ENCODE measurements at places on chromosomes 16 and 17.
A peak's percentile ranks its signal among the peaks of the same experiment; 100 is the strongest.

DNA sequence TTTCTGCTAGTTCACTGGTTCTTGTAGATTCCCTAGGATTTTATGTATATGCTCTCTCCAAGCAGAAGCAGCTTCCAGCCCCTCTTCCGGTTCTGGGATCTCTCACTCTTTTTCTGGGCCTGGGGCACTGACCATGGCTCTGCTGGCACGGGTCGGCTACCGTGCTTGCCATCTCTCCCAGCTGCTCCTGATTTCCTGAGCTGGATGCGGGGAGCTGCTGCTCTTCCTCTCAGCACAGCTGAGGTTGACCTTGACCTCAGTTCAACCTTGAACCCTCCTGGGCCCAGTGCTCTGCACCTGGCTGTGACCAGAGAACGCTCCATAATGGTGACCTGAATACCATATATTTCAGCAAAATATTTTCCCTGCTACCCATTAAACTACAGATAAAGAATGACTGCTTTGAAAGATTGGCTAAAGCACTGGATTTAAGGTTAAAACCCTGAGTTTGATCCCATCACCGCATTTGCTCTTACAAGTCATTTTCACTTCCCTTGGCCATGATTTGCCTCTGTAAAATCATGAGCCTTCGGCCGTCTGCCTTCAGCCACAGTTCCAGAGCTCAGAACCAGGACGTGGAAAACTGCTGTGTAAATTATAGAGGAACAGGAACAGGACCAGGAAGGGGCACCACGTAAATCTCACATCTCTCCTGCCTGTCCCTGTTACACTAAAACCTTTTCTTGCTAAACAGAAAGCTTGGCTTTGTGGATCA lies 130.8 kb upstream of the CHMP6 start:
- DNase-seq: no peak

GRCh38 chr17:68771867-68772515 lies 170.8 kb upstream of the FAM20A start:
- peak; percentile 76 for DNase-seq

GRCh38 chr17:1122533-1123392 lies 57.0 kb downstream of the ABR start:
- peak; percentile 71 for DNase-seq

DNA sequence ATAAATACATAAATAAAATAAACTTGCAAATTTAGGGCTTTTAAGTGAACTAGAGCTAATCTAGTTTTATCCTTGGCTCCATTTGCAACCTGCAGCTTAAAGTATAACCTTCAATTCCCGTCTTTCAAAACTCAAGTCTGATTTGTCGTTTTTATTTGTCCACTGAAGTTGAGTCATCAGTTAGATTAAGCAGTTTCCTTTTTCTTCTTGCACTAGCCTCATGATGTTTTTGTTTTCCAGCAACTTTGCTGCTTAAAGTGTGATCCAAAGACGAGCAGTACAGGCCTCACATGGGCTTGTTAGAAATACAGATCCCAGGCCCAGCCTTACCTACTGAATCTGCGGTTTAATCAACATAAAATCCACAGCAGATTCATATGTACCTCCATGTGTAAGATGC lies 13.8 kb downstream of the ARSG start:
- no peak for DNase-seq

DNA sequence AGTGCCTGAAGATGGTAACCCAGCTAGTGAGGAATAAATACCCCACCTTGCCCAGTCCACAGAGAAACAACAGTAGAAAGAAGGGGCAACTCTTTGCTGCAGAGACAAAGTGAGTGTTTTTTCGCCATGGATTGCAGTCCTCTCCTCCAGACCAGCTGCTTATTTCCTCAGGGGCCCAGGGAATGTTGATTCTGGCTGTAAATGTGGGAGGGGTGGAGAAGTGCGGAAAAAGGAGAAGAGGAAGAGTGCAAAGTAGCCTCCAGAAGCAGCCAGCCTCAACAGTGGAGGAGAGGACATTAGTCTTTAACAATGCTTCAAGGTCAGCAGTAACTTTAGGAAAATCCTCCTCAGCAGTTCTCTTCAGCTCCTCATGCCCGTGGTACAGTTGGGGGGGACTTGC lies 8.1 kb upstream of the PHLPP2 start:
- DNase-seq: no peak

- DNase-seq: no peak
These were observed 49.9 kb upstream of the DOC2B start for GRCh38 chr17:231191-231965.

DNA sequence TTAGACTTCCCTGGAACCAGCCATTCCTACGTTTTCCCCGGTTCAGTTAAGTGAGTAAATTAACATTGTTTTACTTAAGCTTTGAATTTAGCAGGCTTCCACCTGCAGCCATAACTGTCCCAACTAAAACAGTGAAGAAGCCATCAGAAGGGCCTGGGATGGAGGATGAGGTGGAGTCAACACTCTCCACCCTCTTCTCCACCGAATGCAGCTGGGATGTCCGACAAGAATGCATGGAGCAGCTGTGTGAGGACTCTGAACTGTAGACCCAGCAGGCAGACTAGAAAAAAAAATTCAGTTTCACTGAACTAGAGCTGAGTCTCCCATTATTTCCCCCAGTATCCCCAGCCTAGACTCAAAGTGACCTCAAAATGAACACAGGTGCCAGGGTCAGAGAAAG lies 114.8 kb downstream of the C16orf95 start:
- DNase-seq: no peak

DNA sequence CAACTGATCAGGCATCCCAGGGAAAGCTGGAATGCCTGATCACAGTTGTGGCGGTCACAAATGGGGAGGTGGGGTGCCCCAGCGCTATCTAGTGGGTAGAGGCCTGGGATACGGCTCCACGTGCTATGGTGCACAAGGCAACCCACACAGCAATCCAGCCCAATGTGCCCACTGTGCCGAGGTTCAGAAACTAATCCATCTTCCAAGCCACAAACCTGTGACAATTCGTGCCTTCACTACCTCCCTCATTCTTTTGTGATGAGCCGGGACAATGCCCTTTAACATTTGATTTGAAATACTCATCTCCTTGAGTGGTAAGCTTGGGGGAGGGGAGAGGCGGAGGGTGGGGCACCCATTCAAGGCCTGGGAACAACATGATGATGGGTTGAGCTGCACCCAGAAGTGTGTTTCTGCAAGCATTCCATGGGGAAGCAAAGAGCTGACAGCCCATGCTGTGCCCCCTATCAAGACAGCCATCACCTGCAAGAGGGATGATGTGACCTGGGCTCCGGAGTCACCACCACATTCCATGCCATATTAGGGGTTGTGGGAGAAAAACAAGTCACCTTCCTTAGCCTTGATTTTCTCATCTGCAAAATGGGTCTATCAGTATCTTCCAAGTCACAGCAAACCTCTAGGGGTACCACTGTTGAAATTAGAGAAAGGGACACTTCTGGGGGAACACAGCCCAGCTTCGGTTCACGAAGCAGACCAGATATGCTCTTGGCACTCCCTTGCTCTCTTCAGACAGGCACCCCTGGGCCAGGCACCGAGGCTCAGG lies 3.7 kb downstream of the ELOB start:
- peak; percentile 20 for DNase-seq

DNA sequence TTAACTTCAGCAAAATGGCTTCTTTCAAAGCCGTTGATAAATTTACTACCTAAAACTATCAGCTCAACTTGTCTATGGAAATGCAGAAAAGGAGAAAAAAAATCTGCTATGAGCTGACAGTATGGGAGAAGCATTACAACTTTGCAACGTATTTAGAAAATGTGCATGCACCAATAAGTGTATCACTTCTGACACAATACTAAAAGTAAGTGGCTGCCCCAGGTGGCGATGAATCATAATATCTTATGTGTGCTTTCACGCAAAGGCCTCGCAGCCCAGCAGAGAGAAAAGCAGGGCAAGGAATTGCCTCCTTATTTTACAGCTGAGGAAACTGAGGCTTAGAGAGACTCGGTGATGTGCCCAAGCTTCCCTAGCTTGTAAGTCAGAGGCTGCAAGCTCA lies 101.8 kb downstream of the SALL1 start:
- DNase-seq: no peak

DNA sequence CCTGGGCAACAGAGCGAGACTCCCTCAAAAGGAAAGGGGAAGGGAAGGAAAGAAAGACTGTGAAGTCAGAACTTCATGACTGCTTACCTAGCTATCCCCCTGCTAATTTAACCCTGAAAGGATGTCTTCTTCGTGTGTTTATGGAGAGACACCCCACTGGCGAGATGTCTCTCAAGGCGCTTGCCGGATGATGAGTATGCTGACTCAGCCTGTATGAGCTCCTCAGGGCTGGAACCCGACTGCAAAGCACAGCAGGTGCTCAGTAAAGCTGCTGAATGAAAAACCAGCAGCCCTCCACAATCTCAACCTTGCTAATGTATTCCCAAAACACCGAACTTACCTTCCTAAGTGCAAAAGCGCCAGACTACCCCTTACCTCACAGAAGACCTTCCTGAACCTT lies 2.3 kb downstream of the ANKFY1 start:
- peak; percentile 37 for DNase-seq

GRCh38 chr16:83951544-83951943 lies 1.5 kb upstream of the OSGIN1 start:
- no peak for DNase-seq

DNA sequence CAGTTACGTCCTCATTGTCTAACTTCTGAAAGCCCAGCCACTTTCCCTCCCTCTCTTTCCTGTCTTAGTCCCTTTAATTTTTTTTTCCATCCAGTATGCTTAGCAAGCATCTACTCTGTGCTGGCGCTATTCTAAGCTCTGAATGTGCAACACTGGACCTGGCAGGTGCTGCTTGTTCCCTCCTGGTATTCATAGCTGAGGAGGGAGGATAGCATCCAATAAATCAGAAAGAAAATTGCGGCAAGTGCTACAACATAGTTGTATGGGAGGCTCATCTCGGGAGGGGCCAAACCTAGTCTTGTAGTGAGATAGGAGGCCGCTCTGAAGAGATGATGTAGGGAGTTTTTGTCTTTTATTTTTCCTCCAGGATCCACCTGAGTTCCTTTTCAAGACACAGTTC lies 457.3 kb upstream of the HSBP1 start:
- no peak for DNase-seq

DNA sequence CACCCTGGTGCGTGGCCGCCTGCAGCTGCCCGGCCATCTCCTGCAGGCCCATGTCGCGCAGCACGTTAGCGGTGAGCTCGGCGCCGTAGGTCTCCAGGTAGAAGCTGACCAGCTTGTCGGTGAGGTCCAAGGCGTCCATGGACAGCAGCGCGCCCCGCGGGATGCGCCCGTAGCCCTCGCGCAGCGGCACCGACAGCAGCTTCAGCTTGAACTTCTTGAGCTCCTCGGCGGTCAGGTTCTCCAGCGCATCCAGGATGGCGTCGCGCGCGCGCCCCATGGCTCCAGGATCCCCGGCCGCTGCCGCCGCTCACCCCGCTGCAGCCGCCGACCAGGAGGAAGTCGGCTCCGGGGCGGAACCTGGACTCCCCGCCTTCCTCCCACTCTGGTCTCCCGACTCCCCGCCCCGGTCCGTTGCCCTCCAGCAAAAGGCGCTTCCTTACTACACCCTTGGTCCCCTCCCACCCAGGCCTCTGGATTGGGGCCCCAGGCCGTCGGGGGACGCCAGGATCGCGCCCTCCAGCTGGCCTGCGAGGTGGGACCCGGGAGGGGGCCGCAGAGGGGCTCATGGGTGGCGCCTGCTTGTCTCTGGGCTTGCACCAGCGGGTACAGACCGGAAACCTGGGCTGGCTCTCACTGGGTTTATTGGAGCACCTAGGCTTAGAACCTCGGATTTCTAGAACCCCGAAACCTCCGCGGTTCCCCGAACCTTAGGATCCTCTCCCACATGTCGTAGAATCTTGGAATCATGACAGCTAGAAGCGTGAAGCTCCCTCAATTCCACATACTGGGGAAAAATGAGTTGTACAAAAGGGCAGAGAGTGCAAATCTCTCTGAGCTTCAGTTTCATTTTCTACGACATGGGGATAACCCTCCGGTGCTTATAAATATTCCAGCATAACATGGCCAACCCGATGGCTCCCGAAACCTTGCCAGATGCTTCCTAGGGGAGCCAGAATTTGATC lies at the start of gene PYCARD:
Gene PYCARD (minus strand): TSS at position 347 of the 962 bp plus-strand sequence. CDS start 70 bp downstream, at position 277.
- DNase-seq: peak; percentile 61

GRCh38 chr17:30251931-30252330 lies 16.4 kb upstream of the SLC6A4 start:
- no peak for DNase-seq

DNA sequence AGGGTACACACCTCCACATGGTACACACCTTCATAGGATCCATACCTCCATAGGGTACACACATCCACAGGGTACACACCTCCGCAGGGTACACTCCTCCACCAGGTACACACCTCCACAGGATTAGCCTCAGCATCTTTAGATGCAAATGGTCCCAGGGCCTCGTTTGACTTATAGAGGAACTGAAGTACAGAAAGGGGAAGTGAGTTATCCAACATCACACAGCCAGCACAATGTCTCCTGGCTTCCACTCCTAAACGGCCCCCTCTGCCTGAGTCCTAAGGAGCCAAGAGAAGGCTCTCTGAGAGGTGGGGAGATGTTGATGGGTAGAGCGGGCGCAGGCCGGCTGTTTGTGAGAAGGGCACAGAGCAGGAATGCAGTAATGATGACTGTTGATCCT lies 12.0 kb downstream of the FOXN1 start:
- no peak for DNase-seq

DNA sequence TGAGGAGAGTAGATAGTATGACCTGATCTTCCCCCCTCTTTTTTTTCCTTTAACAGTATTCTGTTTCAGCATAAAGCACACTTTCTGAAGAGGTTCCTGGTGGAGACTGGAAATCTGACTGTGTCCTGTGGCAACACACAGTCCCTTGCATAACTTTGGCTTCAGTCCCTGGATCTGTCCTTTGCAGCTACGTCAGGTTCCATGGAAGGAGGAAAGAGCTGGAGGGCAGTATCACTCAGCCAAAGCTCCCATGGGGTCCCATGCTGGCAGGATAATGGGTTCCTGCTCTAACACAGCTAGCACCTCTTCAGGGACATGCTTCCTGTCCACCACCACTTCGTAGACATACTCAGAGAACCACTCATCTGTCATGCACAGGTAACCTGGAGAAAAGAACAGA lies 13.3 kb upstream of the SLC6A4 start:
- no peak for DNase-seq

GRCh38 chr16:65745-66144 lies 6.7 kb downstream of the RHBDF1 start:
- DNase-seq: peak; percentile 82

GRCh38 chr17:7839190-7839875 lies 5.3 kb downstream of the KDM6B start:
- DNase-seq: no peak
